Retina (tissue), 1 donor: ENCODE measurements at places on chromosomes 13 and 19.
A peak's percentile ranks its signal among the peaks of the same experiment; 100 is the strongest.

GRCh38 chr13:62320129-62321108 is 904.8 kb upstream of the PCDH20 start:
- DNase-seq = no peak

DNA sequence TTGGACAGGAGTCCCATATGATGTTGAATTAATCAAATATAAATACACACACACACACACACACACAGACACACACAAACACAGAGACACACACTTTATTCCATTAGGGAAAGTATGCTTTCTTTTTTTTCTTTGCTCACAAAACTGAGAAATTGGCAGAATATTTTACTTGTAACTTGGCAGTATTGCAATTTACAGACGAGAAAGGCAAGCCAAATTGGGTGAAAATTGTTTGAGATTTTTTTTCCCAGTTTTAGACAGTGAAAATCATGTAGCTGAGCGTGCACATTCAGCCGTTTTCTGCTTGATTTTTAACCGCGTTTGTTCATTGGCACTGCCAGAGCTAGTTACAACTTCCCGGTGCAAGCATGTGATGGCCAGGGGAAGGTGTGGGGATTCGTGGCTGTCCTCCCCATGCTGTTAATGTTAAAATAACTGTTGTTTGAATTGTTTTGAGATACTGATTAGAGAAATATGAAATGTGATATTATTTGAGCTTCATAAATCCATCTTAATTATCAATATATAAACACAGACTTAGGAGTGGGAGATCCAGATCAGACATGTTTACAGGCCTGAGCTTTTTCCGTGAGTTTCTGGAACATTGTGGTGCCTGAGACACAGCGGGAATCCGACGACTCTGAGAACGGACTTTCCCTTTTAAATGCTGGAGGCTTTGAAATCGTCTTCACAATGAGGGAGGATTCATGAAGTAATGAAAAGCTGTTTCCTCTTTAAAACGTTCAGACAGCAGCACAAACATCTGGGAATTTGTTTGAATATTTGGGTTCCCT is 125.5 kb downstream of the KCNRG start:
- no peak for DNase-seq

DNA sequence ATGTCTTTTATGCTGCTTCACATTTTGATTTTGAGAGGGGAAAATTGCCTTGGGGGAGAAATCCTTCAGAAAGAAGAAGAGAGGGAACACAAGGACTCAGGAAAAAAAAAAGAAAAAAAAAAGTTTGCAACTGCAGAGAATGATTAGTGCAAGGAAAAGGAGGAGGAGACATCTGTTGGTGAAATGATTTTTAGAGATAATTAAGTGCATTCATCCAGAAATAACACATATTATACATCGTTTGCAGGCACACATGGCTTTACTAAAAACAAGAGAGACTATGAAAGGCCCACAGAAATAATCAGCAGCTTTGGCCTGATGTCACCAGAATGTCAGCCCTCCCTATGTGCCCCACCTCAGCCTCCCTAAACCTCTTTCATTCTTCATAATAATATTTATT is 1058.2 kb downstream of the PCDH9 start:
- peak; percentile 52 for DNase-seq

DNA sequence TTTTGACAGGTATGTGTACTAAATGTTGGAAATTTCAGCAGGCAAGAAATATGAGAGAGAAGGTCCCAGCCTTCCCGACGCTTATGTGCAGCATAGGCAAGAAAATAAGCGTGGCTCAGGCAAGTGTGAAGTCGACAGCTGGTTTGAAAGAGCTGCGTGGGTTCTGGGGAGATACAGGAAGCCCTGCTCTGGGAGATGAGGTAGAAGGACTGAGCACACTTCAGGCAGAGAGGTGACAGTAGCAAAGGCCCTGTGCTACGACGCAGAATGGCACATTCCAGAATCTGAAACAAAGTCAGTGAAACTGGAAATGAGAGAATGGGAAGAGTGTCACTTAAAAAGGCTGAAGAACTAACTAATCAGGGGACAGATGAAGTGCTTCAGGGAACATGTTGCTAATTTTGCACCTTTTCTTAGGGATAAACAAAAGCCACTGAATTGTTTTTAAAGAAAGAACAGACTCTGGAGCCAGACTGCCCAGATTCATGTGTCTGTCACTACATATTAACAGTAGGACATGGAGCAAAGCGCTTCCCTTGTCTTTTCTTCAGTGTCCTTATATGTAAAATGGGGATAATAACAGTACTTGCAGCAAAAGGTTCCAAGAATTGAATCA is 160.1 kb downstream of the SPRY2 start:
- peak; percentile 5 for DNase-seq

- DNase-seq = no peak
Measured at GRCh38 chr13:42078128-42078808, 29.8 kb downstream of the DGKH start.

- no peak for DNase-seq
Measured at GRCh38 chr19:13146763-13147563, 3.2 kb downstream of the STX10 start.

DNA sequence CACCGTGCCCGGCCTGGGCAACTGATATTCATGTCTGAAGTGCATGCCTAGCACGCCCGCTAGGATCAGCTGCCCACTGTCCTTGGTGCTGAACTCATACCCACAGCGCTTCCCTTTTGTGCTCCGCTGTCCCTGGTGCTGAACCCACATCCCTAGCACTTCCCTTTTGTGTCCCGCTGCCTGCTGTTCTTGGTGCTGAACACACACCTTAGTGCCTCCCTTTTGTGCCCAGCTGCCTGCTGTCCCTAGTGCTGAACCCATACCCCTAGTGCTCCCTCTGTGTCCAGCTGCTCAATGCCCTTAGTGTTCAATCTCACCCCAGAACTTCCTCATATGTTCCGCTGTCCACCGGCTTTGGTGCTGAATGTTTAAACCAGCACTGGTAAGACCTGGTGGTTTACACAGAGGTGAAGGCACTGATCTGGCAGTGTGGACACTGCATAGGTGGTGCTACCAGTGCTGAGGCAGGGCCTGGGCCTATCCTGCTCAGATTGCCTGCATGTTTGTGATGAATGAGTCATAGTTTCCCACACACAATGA is 26.3 kb upstream of the SIGLEC11 start:
- peak; percentile 88 for DNase-seq

- DNase-seq = no peak
Measured at GRCh38 chr19:18480006-18480691, 41.7 kb downstream of the ELL start.

DNA sequence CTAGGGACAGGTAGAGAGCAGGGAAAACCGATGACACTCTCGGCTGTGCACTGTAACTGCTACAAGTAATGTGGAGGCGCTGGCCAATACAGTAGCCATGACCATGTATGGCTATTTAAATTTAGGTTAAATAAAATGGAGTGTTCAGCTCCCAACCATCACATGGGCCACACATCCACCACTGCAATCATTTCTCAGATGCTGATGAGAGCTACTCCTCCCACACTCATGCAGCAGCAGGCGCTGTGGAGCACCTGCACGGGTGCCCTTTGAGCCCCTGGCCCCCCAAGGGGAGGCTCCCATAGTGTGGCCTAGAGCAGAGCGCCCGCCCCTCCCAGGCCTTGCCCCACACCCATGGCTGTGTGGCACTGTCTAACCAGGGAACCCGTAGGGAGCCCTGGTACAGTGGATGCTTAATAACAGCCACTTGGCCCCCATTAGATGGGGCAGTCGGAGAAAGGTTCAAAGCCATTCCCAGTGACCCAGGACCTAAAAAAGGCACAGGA is 6.0 kb downstream of the ACP4 start:
- no peak for DNase-seq
